Omental fat pad (tissue), 4 donors: ENCODE measurements at places on chromosomes 2 and 18.

GRCh38 chr18:3012136-3013023 lies 564 bp downstream of the LPIN2 start:
- no peak for DNase-seq

DNA sequence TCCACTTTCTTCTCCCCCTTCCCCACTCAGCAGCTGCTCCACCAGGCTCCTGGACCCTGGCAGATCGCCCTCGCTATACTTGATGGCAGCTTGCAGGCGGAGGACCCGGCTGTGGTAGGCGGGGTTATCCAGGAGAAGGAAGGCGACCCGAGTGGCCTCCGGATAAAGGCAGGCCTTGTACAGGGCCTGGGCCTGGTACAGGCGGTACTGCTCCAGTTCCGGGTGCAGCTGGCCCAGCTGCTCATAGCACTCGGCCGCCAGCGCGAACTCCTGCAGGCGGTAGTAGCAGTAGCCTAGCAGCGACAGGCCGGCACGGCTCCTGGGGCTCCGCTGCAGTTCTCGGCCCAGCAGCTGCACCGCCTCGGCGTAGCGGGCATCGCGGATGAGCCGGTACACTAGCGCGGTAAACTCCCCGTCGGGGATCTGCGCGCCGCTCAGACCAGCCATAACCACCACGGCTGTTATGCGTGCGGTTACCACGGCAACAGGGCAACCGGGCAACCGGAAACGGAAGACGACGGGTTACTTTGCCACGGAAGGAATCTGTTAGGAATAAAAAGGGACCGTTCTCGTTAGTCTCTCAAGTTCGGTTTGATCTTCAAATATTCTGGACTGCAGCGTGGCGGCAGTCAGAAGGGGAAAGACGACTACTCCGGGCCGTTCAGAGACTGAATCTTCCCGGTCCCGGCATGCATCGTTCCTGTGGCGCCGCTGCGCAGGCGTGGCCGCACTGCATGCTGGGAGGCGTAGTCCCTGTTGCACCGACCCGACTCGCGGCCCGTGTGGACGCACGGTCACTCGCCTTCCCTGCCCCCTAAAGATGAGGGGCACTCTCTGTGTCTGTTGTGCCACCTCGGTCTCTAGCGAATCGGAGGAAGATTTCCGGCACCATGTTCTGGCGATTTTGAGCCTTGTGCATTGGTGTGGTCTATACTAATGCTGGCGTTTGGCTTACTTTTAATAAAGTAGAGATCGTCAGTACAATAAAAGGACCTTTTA lies 226.0 kb downstream of the AGPS start:
- peak; percentile 92 for DNase-seq

GRCh38 chr2:2392332-2392731 lies 61.3 kb upstream of the MYT1L start:
- DNase-seq, result no peak

GRCh38 chr2:146624430-146625160 lies 1220.2 kb upstream of the ACVR2A start:
- DNase-seq, result no peak

- DNase-seq, result no peak
These were observed 43.9 kb downstream of the SS18 start for GRCh38 chr18:26046419-26047077.

GRCh38 chr2:75994759-75995158 lies 284.0 kb upstream of the GCFC2 start:
- no peak for DNase-seq

GRCh38 chr2:195003881-195004471 lies 653.0 kb upstream of the SLC39A10 start:
- DNase-seq, result no peak

GRCh38 chr18:42271647-42272414 lies 316.8 kb downstream of the PIK3C3 start:
- DNase-seq, result no peak
